ENCODE measurements at places on chromosomes 7 and 10.
A peak's percentile ranks its signal among the peaks of the same experiment; 100 is the strongest.

DNA sequence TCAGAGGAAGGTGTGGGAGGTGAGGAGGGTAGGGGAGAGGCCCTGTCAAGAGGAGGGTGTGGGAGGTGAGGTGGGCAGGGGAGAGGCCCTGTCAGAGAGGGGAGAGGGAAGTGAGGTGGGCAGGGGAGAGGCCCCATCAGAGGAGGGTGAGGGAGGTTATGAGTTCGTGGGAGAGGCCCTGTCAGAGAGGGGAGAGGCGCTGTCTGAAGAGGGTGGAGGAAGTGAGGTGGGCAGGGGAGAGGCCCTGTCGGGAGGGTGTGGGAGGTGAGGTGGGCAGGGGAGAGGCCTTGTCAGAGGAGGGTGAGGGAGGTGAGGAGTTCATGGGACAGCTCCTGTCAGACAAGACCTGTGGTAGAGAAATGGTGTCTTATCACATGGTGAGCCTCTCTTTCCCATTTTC lies 74.4 kb downstream of the INPP5A start:
- no peak for DNase-seq

- peak; percentile 62 for DNase-seq
Measured at GRCh38 chr10:18312374-18313139, 172.3 kb downstream of the CACNB2 start.

DNA sequence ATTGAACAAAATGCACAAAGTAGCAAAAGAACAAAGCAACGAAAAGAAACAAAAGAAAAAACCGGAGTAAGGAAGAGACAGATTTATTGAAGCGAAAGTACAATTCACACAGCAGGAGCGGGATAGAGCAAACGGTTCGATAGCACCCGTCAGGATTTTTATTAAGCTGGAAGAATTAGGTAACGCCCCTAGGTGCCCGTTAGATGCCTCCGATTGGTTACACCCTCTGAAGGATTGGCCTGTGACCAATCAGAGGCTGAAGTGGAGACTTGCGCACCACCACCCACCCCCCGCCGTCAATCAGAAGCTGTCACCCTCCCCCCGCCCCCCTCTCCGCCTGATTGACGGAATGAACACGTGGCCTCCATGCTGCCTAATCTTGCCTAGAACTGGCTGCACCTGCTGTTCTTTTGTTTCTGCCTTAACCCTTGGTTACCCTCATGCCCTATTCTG lies 16.8 kb downstream of the OCM2 start:
- DNase-seq = no peak

DNA sequence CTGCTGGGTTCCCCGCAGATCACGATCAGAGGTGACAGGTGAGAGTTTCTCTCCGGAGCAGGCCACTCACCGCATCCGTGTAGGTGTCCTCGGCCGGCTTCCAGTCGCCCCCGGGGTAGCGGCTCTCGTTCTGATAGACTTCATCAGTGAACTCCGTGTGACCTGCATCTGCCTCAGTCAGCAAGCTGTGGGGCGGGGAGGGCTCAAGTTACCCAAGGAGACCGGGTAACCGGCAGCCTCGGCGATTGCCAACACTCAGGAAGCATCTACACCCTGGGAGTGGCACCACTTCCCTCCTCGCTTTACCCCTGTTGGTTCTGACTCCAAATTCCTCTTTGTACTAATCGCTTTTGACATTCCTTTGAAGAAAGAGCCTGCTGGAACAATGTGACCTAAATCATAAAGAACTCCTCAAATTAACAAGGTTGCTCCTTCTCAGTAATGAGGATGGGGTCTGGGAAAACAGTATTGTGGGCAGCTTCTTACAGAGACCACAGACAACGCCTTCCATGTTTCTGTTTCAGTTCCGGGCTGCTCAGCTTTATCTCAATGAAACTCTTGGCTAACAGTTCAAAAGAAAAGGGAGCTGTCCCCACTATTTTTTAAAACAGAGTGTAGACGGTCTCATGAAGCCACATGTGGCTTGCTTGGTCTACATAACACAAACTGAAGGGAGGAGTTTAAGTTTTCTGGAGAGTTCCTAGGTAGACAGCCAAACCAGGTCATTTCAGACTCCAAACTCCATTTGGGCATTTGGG lies 118.1 kb downstream of the MYOF start:
- DNase-seq = no peak

GRCh38 chr7:91520645-91521044 lies 256.4 kb downstream of the FZD1 start:
- DNase-seq = no peak

DNA sequence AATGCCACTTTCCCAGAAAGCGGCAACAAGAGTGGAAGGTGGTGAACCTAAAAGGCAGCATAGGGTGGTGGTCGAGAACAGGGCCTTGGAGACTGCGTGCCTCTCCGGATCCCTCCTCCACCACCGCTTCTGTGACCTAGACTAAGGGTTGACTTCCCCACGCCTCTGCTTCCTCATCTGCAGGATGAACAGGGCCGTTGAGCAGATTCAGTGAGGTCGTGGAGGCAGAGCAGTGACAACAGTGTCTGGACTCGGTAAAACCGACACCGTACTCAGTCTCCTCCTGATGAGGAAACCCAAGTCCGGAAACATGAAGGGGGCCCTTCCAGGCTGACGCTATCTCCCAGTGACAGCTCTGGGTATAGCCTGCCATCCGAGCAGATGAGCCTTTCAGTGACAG lies 162.6 kb downstream of the CELF2 start:
- peak; percentile 100 for DNase-seq

DNA sequence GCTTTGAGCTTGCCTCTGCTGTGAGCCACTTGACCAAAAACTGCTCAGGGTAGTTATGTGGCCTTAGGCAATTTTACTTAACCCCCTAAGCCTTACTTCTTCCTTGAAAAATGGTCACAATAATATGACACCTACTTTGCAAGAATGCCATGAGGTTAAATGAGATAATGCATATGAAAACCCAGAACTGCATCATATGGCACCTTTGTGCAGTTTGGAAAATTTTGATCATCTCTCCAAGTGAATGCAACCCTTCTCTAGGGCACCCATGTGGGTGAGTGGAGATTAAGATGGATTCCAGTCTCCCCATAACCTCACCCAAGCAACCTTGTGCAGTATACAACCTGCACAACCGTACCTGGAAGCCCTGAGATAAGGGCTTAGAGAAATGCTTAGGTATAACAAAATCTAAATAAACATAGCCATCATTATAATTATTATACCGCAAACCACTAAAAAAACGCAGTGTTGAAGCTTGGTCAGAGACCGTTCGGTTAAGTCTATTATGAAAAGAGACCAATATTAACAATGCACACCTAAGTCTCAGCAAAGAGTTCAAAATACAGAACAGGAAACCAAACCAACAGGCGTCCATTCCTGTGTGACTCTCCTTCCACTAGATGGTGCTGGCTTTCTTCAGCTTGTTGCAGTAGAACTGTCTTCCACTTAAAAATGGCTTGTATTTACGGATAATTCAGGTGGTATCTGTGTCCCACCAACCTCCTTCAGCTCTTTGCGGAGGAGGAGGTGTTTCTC lies 21.0 kb upstream of the ASB15 start:
- peak; percentile 74 for DNase-seq

DNA sequence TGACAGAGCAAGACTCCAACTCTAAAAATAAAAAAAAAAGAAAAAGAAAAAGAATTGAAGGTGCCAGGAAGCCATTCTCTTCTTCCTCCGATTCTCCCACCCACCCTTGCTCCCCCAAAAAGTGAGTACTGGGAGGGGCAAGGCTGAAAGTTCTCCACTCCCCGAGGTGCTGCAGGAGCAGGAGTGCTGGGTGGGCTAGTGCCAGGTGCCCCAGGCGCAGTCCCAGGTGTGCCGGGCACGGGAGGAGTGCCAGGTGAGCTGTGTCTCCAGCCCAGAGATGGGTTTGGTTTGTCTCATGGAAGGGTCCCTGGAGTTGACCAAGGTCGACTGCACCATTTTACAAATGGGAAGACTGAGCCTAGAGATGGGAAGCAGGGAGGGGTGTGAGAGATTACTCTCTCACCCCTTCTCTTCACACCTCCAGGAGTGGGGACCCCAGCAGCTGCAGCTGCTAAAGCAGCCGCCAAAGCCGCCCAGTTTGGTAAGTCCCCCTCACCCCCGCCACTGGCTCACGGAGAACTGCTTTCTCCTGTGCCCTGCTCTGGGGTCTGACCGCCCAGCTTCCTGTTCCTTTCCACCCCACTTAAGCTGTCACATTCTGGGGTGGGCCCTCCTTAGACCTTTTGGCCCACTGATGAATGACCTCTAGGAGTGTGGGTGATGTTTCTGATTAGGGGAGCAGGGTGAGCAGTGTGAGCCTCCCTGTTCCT lies 26.2 kb upstream of the LIMK1 start:
- DNase-seq = no peak

DNA sequence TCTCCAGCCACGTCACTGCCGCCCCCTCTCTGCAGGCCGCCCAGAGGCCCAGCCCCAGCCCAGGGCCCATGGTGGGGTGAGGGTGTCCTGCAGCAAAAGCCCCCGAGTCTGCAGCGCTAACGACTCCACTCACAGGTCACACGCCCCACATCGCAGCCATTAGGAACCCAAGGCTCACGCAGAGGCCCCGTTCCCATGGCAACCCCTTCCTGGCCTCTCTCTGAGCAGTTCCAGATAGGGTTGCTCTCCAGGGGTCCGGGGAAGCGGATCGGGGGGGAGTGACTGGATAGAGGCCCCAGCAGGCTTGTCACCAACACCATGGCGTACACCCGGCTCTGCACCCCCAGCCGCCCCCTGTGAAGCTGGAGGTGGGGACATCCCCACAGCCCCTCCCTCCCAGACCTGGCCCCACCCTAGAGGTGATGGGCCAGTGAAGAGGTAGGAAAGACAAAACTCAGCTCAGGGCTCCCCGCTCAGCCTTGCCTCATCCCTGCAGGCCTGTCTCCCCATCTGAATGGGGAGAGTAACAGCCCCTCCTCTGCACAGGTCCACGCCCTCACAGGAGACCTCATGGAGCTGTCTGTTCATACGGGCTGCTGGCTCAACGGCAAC lies 41.2 kb downstream of the TNRC18 start:
- no peak for DNase-seq

Measured in Kasumi-1 (cell line).